Stimulated activated CD8-positive, alpha-beta memory T cell treated with anti-CD3 and anti-CD28 coated beads, Interleukin-15, amount 100 ng/mL, for 4 hours (primary cell): ENCODE measurements at places on chromosomes 4 and X.

GRCh38 chr4:143089291-143089690, 95.4 kb upstream of the USP38 start:
- DNase-seq: no peak

GRCh38 chr4:92172203-92172602, 131.6 kb upstream of the GRID2 start:
- no peak for DNase-seq

DNA sequence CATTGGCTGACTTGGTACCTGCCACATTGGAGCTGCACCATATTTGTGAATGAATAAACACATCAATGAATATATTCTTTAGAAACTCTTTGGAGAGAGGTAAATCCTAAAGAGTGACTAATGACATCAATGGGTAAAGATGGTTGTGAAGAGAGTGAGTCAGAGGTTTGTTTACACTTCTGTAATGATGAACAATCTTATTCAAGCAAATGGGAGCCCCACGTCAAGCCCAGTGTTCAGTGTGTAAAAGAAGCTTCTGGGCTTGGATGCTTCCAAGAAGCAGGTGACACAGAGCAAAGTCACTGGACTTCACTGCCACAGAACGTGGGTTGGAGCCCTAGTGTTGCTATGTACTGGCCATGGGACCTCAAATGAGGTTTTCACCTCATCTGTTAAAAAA, 319.0 kb downstream of the STK32B start:
- DNase-seq: no peak

- DNase-seq: no peak
Observed at GRCh38 chr4:81052119-81053068, 21.9 kb downstream of the BMP3 start.

GRCh38 chrX:129996120-129996519, 13.7 kb downstream of the BCORL1 start:
- DNase-seq: no peak

DNA sequence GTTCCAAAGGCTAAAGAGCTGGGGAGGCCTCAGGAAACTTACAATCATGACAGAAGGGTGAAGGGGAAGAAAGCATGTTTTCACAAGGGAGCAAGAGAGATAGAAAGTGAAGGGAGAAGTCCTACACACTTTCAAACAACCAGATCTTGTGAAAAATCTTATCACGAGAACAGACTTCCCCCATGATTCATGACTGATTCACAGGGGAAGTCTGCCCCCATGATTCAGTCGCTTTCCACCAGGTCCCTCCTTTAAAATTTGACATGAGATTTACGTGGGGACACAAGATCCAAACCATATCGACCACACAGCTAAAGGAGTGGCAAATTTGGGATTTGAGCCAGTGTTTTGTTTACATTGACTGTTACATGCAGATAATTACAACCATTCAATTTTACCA, 971.1 kb upstream of the HS3ST1 start:
- no peak for DNase-seq

DNA sequence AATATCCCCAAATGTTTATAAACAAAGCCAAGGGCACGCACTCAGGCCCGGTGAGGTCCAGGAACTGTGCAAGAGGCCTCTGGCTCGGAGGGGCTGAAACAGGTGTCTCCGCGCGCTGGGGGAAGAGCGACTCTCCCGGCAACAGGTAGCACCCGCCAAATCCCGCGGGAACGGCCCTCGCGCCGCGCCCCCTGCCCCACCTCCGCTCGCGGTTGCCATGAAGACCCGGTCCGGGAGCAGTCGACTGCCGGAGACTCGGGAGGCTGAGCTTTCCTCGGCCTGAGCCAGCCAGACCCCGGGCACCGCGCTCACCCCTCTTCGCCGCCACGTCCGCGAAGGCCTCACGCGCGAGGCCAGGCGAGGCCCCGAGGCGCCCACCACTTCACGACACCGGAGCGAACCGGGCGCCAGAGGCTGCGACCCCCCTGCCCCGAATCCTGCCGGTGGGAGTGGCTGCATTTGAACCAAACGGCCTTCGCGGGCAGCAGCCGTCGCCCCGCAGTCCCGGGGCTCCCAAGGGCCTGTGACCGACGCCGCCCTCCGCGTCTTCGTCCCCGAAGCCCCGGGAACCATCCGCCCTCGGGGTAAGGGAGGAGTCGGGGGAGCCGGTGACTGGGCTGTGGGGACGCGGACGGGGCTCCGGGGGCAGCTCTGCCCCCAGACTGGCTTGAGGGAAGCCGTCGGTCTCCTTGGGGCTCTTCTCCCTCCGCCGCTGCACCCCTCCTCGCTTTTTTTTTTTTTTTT, at the start of gene NSUN7:
Gene NSUN7, plus strand, starts transcription at position 239 of the 744 bp plus-strand sequence. CDS start 739 bp downstream, outside the sequence.
- no peak for DNase-seq

DNA sequence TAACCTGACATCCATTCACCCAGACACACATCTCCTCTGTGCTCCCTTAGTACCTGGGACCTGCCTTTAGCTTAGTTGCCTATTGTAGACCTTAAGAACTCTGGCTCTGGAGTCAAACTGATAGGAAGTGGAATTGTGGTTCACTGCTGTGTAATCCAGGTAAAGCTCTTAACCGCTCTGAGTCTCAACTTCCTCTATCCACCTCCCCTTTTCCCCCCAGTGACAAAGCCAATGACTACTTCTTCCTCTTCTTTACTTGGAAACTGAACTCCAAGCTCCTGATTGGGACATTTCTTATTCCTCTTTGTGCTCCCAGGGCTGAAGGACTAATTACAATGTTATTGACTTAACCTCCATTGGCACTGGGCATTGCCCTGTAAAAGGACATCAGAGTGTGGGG, 94.1 kb downstream of the DRD5 start:
- DNase-seq: no peak

DNA sequence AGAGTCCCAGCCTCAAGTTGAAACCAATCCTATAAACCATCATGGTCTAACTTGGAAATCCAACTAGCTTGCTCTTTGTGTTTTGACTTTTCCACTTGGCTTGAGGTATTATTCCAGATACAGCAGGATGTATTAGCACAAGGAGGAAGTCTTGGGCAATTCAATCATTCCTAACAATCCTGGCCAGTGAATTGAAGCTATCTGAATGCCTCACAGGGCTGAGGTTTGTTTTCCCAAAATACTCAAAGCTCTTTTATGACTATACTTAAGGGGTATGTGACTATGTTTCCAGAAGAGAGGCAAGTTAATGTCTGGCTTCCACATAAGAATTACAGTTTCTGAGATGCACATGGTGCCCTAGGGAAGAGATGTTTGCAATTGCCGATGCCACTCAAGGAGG, 66.8 kb upstream of the SH3RF1 start:
- no peak for DNase-seq

- DNase-seq: no peak
Observed at GRCh38 chr4:2809610-2810180, 16.8 kb downstream of the SH3BP2 start.

- no peak for DNase-seq
Observed at GRCh38 chrX:27966492-27966891, 14.8 kb downstream of the DCAF8L1 start.

DNA sequence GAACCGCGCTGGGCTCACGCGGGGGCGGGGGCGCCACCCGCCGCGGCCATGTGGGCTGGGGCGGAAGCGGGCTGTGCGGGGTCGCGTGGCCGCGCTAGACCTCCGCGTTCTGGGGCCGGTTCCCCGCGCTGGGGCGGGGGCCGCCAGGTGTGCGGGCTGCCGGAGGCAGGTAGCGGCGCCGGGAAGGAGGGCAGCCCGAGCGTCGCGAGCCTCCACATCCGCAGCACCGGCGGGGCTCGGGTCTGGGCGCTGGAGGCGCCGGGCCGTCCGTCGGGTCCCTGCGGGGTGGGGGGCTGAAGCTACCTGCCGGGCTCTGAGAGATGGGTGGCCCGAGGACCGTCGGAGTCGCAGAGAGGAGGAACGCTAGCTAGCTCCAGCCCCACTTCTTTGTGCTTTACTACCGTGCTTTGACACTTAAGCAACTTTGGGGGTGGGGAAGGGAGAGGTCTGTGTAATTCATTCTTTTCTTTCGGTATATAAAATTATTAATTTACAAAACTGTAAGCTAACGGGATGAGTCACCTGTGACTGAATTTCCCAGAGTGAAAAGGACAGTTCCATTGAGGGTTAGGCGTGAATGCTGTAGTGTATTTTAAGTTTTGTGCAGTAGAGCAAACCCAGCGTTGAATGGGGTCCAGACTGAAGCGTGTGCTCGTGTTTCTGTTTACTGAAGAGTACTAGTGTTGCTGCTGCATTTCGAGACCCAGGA, 689 bp downstream of the METAP1 start:
- no peak for DNase-seq

DNA sequence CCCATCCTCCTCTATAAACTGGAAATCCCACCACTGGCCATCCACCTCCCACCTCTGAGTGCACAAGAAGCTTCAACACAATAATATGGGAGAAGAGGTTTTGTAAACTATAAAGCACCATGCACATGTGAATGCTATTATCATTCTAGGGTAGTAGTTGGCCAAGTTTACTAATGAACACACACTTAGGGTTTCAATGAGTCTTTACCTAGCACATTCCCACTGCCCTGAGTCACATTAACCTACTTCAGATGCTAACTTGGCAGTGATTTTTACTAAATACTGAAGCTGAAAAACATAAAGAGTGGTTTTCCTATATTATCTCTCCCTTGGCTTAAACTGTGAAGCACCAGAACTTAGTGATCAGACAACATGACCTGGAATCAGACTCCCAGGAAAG, 93.9 kb downstream of the SH3KBP1 start:
- no peak for DNase-seq

DNA sequence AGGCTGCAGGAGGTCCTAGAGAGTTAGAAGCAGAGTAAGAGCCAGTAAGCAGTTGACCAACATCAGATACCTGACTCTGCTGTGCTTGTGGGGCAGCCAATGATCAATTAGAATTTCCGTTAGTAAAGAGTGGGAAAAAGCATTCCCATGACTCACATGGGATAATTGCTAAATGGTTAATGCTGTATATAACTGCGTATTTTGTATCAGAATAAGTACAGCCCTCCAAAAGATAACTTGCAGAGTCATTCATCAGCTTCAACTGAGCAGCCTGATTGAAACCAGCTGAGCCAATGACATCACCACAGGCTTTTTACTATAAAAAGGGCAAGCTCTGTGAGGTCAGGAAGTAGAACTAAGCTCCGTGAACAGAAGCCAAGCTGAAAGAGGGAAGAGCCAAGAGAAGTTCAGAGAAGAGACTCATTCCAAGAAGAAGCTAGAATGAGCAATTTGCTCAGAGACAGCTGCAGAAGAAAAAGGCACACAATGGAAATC, 67.9 kb downstream of the PPP3CA start:
- DNase-seq: no peak

DNA sequence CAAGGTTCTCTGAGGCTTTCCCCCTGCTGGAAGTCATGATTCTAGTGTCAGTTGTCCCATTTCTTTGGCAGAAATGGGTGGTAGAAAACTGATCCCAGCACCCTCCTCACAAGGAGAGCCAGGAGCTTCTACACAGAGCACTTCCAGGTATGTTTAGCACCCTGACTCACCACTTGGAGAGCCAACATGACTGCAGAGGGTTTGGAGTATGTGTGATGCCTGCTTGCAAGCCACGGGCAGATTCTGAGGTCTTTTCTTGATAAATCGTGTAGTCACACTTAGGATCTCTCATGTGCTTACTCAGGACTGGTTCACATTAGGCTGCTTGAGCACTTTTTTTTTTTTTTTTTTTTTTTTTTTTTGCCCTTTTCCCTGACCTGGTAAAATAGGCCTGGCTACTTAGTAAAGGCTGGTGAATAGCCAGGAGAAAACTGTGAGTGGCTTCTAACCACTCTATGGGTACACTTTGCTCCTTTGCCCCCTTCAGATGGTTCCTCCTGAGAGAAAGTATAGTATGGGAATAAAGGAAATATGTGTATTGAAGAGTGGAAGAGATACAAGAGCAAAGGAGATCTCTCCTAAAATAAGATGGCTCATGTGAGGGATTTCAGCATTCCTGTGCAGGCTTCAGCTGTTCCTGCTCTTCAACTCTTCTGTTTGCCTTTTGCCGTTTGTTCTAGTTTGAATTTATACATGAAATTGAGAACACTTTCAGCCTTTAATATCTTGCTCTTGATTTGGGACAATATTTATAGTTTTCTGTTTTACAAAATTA, 103.6 kb downstream of the EMCN start:
- DNase-seq: no peak

DNA sequence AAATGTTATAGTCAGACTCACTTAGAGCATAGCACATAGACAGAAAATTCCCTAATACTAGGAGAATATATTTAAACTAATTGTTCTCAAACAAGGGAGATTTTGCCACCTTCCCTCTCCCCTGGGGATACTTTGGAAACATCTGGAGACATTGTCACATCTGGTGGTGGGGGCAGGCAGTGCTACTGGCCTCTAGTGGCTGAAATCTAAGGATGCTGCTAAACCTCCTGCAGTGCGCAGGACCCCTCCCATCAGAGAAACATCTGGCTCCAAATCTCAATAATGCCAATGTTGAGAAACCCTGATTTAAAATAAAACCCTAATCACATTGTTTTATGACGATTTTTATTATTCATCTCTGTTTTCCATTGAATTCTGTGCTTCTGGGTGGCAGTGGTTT, 244.9 kb downstream of the FRMPD4 start:
- no peak for DNase-seq
